ENCODE measurements at places on chromosomes 11 and 22.

DNA sequence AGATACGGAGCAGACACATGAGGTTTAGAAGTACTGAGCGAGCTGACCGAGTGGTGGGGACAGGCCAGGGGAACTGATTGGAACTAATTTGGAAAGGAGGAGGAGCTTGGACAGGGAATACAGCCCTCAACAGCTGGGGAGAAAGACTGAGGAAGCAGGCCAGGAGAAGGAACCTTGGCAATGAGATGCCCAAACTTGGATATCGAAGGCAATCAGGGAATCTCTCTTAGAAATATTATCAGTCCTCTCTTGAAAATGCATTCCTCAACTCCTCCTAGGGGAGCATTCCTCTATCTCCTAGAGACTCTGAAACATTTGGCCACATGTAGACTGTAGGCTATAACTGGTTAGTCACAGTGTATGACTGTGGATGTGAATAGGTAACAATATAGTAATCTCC lies 284.6 kb downstream of the GUCY1A2 start:
- DNase-seq = no peak

- DNase-seq = no peak
These were observed 180.9 kb downstream of the KIF18A start for GRCh38 chr11:27926981-27927481.

GRCh38 chr11:87453531-87454089 lies 415.9 kb downstream of the TMEM135 start:
- no peak for DNase-seq

DNA sequence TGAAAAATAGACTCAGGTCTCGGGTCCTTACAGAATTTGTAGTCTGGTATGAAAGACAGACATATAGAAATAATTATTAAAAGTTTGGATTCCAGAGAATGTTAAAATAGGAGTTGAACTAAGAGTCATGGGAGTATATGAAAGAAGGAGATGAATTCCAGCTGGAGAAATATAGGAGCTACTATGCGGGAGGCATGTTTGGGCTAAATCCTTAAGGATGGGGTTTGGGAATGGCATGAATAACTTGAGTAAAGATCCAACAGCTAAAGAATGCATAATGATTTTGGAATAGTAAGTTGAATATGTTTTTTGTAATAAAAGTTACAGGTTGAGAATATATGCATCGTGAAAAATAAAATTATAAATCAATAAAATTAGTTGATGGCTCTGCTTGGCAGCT lies 129.4 kb upstream of the SLC5A12 start:
- no peak for DNase-seq

GRCh38 chr11:19276859-19277808 lies 36.4 kb upstream of the E2F8 start:
- no peak for DNase-seq

GRCh38 chr11:69017951-69018350 lies 4.9 kb upstream of the MRGPRF start:
- DNase-seq = no peak

- DNase-seq = no peak
These were observed 759 bp downstream of the AP2A2 start for GRCh38 chr11:926341-926916.

DNA sequence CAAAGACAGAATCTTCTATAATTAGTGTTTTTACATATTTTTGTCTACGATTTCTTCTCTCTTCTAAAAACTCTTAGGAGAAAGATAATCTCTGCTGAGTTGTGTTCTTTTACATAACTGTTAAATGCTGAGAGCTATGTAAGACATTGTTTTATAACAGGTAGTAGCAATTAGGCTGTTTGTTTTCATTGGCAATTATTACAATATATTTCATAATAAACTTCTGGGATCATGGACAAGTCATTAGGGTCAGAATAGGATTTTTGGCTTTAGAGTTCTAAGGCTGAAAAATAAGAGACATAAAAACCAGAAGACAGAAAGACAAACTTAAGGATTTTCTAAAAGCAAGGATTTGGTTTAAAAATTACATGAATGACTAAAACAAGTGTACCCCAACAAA lies 120.8 kb downstream of the DCDC1 start:
- no peak for DNase-seq

DNA sequence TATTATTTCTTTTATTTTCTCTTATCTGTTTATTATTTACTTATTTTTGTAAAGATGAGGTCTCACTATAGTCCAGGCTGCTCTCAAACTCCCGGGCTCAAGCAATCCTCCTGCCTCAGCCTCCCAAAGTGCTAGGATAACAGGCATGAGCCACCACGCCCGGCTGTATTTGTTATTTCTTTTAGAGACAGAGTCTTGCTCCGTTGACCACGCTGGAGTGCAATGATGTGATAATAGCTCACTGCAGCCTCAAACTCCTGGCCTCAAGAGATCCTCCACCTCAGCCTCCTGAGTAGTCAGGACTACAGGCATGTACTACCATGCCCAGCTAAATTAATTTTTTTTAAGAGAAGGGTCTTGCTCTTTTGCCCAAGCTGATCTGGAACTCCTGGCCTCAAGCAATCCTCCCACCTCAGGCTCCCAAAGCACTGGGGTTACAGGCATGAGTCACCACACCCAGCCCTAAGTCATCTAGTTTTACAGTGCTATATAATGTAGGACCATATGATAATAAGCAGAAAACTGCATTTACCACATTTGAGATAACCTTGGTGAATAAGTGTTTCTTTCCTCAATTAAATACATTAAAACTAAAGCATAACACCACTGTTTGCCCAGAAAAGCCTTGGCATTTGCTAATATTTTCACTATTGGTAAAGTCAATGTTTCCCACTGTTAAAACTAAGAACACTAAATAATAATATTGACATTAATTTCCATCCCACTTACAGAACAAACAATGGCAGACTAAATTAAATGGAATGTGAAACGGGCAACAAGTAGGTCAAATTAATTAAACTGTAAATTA lies 127.5 kb downstream of the SIK3 start:
- DNase-seq = no peak

DNA sequence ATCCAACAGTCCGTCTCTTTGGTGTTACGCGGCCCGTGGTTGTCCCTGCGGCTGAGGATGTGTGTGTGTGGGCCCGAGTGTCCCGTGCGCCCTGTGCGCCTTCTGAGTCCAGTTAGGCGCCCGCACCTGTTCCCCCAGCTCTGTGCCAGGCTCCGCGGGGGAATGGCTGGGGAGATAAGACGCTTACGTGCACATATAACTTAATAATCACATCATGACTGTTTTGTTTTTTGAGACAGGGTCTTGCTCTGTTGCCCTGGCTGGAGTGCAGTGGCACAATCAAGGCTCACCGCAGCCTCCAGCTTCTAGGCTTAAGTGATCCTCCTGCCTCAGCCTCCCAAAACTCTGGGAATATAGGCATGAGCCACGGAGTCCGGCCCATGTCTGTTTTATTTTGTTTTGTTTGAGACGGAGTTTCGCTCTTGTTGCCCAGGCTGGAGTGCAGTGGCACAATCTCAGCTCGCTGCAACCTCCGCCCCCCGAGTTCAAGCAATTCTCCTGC lies 817 bp downstream of the ARL2 start:
- DNase-seq = no peak

DNA sequence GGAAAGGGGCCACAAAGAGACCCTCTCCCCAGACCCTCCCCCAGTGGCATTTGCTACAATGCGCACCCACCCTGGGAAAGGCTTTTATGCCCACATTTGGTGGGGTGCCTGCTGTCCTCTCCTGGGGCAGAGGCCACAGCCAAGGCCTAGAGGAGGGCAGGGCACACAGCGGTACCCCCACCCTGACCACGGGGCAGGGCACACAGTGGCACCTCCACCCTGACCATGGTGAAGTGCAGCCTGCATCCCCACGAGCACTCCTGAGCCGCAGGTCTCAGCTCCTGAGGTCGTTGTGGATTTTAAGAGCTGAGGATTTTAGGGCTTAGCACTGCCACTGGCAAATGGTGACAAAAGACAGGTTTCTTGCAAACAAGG lies 34.1 kb downstream of the CERK start:
- DNase-seq = no peak

DNA sequence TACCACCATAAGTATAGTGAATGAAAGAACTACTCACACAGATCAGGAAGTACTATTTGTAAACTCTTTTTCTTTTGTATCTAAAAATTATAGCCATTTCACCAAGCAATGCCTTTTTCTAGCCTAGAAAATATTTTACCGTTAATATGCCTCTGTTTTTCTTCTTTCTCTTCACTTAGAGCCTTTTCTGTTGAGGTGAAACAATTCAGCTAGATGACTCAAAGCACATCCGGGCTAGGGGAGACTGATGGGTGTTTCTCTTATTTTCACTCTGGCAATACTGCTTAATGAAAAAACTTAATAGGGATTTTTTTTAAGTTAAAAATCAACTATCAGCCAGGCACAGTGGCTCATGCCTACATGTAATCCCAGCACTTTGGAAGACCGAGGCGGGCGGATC lies 93.3 kb downstream of the SGSM3 start:
- no peak for DNase-seq

GRCh38 chr11:12163181-12163941 lies 53.0 kb downstream of the MICAL2 start:
- no peak for DNase-seq

DNA sequence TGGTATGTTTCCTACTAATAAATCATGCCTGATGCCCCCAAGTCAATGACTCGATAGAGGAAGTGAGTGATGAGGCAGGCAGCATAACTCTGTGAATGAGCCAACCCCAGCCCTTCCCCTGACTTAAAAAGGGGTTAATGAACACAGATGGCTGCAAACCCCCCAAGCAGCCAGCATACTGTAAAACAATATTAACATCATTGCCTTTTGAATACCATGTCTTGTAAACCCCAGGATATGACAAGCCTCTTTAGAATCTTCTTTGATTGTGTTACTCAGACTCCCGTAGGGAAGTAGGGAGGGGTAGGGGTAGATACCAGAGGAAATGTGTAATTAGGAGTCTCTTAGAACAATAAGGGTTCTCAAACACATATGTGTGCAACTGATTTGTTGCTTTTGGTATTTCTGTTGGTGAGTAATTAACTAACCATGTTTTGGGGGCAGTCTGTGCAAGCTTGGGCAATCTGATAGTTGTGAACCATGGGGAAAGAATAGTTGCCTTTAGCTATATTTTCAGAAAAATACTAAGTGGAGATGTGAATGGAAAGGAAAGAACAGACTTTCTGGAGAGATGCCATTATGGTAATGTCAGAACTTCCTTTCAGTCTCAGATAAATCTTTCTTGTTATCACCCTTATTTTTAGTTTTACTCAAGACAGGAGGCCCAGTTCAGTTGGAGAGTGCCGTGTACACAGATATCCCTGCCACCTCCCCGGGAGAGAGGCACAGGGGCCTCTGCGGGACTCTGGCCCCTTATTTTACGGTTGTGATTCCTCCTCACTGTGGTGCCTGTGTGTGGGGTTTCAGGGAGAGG lies 701.8 kb downstream of the NTM start:
- no peak for DNase-seq

DNA sequence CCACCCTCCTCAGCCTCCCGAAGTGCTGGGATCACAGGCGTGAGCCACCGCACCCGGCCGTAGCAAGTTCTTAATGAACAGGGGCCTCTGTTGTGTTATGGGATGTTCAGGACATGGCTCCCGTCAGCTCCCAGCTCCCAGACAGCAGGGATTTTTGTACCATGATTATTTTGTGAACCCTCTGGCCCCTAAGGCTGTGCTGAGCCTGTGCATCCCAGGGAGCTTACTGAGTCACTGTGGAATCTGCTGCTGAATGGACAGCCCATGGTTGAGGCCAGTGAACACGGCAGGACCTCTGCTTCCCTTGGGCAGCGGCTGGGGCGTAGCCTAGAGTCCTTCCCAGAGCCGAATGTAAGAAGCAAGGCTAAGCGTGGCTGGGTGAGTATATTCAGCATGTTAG lies 245.2 kb downstream of the NTM start:
- DNase-seq = no peak

GRCh38 chr22:19242699-19243098 lies 48.8 kb downstream of the CLTCL1 start:
- DNase-seq = no peak

DNA sequence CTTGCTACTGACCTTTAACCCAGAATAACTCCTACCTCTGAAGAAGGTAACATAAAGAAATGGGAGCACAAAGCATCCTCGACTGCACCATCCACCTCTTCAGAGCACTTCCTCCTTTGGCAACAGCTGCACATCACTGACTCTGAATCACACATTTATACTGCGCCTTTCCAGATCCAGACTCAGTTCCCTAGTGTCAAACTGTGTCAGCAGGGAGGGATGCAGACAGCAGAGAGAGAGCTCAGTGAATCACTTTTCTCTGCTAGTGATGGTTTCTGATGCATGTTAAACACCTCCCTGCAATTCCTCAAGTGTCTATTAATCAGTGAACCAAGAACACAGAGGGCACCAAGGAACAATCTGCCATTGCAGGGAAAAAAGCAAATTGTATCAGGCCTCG lies 118.9 kb downstream of the PLEKHA7 start:
- DNase-seq = no peak

DNA sequence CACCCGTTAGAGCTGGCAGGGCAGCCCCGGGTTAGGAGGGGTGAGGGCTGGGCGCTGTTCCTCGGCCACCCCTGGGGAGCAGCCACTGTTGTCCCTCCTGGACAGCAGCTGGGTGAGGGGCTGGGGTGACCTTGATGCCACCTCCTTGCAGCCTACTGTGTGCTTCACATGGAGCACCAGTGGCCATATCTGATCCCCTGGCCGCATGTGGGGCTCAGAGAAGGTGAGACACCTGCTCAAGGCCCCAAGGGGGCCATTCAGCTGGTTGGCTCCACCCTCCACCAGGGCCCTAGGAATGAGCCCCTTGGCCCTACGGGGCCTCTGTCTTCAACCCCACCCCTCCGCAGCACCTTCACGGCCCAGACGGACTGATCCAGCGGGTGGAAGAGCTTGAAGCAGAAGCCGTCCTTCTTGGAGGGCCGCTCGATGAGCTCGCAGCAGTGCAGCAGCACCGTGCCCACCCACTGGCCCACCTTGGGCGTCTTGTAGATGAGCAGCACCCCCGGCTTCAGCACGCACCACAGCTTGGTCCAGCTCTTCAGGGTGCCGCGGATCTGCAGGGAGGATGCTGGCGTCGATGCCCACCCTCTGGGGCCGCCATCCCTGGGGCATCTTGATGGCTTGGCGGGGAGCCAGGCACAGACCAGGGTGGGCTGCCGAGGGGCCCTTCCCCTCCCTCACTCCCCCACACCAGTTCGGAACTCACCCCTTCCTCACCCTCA lies 44.9 kb downstream of the OSBPL5 start:
- DNase-seq = no peak

DNA sequence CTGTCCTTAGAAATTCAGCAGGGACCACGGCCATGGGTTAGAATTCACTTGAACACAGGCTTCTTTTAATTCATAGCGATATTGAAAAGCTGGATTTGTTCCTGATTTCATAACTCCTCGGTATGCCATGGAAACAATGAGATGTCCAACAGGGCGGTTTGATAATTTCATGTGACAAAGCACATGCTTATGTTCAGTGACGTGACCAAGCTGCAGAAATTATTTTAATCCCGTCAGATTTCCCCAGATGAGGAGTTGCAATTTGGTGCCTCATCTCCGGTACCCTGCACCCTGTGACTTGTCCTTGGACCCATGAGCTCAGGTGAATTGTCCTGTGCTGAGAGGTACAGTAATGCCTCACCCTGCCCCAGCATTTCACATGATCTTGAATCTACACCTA lies 81.7 kb downstream of the C11orf91 start:
- DNase-seq = no peak

GRCh38 chr11:57315491-57315890 lies 9.3 kb downstream of the TNKS1BP1 start:
- DNase-seq = no peak

- DNase-seq = no peak
These were observed 24.0 kb downstream of the PANX1 start for GRCh38 chr11:94152678-94153065.

GRCh38 chr11:9148727-9149126 lies 57.3 kb upstream of the SCUBE2 start:
- no peak for DNase-seq

- no peak for DNase-seq
These were observed 29.8 kb upstream of the NFAM1 start for GRCh38 chr22:42462016-42462415.

Data from stimulated activated CD8-positive, alpha-beta memory T cell treated with anti-CD3 and anti-CD28 coated beads, Interleukin-4, amount 100 ng/mL, for 1 hour (primary cell).